RPMI7951 (cell line): ENCODE measurements at places on chromosomes 13 and 19.
A peak's percentile ranks its signal among the peaks of the same experiment; 100 is the strongest.

DNA sequence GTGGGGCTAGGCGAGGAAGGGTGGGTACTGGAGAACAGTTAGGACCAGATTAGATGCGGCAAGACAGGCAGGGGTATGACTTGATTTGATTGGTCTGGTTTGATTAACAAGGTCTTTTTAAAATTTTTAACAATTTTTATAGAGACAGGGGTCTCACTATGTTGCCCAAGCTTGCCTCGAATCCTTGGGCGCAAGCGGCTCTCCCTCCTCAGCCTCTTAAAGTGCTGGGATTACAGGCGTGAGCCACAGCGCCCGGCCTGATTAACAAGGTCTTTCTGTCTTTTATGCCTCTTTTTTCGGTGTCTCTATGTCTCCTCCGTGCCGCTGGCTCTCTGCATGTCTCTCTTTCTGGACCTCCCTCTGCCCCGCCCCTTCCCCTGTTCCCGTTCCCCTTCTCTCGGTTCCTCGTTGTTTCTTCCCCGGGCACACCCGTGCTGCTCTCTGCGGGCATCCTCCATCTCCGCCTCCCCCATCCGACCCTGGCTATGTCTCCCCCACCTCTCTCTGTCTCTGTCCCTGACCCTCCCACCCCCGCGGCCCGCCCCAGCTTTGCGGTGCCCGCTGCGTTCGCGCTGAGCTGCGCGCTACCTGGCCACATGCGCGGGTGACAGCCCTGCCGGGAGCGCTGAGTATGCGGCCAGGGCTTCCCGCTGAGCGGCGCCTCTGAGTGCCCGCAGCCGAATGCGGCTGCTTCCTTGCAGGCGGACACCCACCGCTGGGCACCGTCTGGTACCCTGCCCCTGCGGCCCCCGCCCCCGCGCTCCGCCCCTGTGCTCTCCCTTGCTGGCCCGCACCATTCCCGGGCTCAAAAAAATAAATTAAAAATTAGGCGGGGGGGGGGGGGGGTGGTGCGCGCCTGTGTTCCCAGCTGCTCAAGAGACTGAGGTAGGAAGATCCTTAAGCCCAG, 8.1 kb upstream of the SDHAF1 start:
- peak; percentile 24 for DNase-seq

DNA sequence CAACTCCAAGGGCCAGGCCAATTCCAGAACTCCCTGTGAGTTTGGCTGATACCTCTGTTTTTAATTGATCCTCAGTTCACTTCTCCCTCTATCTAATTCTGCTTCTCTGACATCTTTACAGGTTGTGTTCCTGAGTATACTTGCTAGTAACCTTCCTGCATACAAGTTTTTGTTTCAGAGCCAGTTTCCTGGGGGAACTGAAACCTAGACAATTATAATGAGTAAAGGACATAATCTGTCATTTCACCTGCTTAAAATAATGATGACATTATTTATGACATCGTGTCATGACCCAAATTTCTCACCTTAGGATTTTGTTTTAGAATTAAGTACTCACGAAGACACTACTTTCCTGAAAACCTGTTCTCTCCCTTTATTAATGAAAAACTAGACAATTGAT, 12.5 kb upstream of the MYCBP2 start:
- no peak for DNase-seq

GRCh38 chr13:32940601-32941000, 75.6 kb upstream of the KL start:
- DNase-seq, result peak; percentile 70

GRCh38 chr19:22622901-22623840, 11.0 kb upstream of the ZNF492 start:
- DNase-seq, result no peak

- peak; percentile 92 for DNase-seq
These were observed 158.9 kb downstream of the EFNB2 start for GRCh38 chr13:106376401-106377112.

DNA sequence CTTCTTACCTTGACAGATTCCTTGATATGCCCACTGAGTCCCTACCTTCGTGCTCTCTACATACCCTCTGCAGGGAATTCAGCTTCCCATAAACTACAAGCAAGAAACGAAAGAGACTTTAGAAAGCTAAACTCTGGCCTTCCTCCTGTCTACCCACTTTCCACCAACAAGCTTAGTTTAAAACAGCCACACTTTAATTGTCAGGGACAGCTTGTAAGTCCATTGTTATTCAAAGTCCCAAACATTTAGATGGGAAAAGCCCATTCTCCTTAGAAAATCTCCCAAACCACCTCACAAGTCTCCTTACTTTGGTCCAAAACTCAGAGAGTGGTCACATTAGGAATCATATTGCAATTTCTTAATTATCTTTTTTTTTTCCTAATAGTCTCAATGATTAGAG, 2695.8 kb downstream of the PCDH9 start:
- DNase-seq, result no peak

DNA sequence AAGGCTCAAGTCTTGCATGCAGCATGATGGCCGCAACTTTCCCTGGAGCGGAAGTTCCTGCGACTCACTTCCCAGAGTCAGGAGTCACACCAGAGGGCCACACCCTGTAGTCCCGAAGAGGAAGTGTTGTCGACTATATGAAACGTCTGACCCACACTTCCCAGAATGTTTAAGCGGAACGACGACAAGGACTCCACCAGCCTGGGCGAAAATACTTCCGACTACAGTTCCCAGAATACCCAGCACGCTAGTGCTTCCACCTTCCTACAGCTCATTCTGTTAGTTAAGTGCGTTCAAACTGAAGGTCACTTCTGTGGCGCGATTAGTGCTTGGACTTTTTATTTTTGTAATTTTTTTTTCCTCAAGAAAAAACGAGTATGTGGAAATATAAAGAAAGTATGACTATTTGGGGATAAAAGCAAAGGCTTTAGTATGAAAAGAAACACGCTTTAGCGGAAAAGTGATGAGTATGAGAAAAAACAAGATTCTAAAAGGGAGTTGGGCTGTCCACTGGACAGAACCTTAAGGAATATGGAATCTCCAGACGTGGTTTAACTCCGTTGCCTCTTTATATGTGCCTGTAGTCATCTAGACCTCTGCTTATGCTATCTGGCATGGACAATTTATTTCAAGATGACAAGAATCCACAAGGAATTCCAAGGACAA, 15.5 kb upstream of the ZNF112 start:
- no peak for DNase-seq

GRCh38 chr13:39257642-39258041, 219.4 kb downstream of the NHLRC3 start:
- no peak for DNase-seq

DNA sequence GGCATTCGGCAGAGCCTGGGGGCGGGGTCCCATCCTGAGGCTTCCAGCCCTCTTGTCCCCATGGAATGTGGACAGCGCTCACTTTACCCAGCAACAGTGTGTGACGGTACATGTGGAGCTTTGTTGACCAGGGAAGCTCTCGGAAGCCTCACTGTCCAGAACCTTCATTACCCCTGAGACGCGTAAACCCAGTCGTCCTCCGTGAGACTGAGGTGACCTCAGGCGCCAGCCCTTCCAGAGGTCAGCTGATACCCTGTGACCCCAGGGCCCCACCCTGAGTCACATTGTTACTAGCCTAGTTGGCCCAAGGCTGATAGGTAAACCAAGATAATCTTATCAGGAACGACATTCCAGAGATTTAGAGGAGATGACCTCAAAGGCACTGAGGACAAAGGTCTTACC, 10.2 kb upstream of the TMEM160 start:
- DNase-seq, result no peak

- DNase-seq, result no peak
These were observed 117.8 kb downstream of the IRS2 start for GRCh38 chr13:109668433-109669233.

DNA sequence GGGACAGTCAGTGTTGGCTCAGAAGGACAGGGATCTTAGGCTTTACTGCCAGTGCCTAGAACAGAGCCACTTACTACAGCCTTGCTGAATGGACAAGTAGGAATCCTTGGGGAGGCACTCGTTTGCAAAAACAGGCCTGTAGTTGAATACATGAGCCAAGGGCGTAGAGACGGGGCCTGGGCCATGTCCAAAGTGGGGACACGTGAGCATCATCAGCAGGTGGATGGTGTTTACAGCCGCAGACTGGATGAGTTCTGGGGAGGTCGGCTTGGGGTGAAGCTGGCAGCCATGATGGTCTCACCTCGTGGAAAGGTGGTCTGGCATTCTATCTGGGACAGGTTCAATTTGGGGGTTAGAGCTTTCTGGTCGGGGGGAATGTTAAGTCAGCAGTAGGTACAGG, 17.5 kb downstream of the RYR1 start:
- no peak for DNase-seq

DNA sequence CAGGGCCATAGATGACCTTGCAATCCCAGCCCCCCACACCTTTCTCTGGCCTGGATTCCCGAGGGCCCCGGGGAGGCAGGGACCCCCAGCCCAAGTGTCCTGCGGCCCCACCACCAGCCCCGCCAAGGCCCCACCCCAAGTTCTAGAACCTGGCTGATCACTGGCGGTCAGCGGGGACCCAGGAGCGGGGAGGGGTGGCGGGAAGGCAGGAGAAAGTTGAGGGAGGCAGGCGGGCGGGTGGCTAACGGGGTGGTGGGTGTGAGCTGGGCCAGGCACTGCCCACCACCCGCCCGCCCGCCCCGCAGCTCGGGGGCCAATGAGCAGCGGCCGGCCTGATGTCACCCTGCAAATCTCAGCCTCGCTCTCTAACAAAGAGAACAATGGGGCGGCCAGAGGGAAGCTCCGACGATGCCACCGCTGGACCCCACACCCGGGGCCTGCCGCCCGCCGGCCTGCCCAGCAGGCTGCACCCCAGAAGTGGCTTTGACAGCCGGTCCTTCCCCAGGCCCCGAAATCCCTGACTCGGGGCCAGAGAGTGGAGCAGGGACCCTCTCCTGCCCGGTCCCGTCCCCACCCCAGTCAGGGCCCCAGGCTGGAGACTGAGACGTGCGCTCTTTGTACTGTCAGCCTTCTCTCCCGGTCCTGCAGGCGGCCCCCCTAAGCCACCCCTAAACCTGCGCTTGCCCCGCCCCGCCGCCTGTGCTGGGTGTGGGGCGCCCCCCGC, 1.6 kb downstream of the MEX3D start:
- DNase-seq, result peak; percentile 76

GRCh38 chr13:41182231-41182630, 12.1 kb downstream of the KBTBD7 start:
- no peak for DNase-seq

DNA sequence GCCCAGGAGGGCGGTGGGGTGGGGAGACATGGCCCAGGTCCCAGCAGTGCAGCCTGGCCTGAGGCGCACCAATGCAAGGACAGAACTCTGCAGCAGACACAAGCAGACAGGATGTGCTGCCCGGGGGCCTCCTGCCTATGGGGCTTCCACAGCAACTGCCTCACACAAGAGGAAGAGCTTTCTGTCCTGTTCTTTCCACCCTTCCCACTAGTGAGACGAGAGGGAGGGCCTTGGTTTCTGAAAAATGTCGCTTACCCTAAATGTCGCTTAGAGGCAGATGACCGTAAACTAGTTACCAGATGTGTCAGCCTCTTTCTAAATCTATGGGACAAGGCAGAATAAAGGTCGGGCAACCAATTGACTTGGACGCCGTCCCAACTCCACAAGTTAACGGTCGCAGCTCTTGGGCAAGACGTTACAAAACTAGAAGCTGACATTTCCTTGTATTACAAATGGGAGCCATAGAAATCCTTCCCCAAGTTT, at the start of gene LAIR1:
TSS of gene LAIR1 (minus strand) at position 157 of the 483 bp plus-strand sequence. CDS start at position 30, 127 bp downstream.
- DNase-seq, result peak; percentile 26

DNA sequence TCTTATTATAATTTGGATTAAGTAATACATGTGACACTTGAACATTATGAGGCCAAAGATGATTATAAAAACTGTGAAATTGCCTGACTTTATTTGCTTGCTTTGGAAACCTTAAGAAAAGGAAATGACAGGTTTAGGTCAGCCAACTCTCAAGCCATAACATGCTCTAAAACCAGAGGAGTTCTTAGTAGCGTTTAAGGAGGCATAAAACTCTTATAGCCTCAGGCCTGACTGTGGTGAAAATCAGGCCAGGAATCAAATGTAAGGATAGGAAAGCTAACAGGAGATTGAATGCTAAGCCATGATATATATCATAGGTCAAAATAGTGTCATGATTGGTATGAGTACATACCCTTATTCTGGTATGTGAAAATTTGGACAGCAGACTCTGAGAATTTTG, 1142.4 kb upstream of the MIR17HG start:
- DNase-seq, result no peak

- no peak for DNase-seq
These were observed 17.3 kb downstream of the HMGB1 start for GRCh38 chr13:30448441-30448840.

DNA sequence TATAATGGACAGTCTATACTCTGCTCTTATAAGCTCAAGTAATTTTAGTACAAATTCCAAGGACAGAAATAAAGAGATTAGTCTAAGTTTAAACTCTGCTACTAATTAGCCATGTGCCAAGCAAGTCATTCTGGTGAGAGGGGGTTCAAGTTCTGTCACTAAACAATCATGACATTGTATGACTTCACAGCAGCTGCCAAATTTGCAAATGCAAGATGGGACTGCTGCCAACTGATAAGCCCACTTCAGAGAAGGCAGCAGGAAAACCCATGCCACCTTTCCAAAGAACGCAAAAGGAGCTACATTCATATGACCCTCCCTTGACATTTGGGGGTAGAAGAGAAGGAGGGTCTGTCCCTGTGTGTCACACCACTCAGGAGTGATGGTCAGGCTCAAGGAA, 60.7 kb upstream of the RFXAP start:
- DNase-seq, result no peak

DNA sequence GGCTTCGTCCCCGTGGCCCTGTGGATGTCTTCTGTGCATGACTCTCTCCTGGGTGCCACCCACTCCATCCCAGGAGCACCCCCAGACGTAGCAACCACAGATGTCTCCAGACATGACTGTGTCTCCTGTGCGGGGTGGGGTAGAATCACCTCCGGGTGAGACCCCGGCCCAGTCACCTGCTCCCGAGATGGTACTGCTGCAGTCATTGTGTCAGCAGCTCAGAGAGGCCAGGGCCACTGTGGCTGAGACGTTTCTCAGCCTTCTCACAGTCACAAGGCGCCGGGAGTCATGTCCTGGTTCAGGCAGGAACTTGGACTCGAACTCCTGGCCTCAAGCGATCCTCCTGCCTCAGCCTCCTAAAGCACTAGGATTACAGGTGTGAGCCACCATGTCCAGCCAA, 16.6 kb downstream of the NCLN start:
- DNase-seq, result no peak

DNA sequence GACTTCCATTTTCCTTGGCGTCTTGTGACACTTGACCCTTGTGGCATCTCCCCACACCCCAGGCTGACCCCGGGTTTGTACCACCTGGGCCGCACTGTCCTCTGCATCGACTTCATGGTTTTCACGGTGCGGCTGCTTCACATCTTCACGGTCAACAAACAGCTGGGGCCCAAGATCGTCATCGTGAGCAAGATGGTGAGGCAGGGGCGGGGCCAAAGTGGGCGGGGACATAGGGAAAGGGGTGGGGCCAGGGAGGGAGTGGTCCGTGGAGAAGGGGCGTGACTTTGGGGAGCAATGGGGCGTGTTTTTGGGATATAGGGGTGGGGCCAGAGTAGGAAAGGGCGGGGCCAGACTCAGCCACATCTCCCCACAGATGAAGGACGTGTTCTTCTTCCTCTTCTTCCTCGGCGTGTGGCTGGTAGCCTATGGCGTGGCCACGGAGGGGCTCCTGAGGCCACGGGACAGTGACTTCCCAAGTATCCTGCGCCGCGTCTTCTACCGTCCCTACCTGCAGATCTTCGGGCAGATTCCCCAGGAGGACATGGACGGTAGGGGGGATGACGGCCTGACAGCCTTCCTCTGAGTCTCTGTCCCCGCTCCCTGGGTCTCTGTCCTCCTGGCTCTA, 42.8 kb downstream of the TRPM4 start:
- no peak for DNase-seq

- DNase-seq, result no peak
These were observed 73.6 kb downstream of the ATP7B start for GRCh38 chr13:51937320-51938290.

- no peak for DNase-seq
These were observed 13.1 kb downstream of the TNFSF9 start for GRCh38 chr19:6543866-6544347.
